Stimulated activated CD4-positive, alpha-beta T cell treated with anti-CD3 and anti-CD28 coated beads, Interleukin-4, amount 100 ng/mL, for 4 hours (primary cell): ENCODE measurements at places on chromosomes 4 and X.

- DNase-seq = no peak
These were observed 3.2 kb downstream of the THAP9 start for GRCh38 chr4:82903737-82904136.

DNA sequence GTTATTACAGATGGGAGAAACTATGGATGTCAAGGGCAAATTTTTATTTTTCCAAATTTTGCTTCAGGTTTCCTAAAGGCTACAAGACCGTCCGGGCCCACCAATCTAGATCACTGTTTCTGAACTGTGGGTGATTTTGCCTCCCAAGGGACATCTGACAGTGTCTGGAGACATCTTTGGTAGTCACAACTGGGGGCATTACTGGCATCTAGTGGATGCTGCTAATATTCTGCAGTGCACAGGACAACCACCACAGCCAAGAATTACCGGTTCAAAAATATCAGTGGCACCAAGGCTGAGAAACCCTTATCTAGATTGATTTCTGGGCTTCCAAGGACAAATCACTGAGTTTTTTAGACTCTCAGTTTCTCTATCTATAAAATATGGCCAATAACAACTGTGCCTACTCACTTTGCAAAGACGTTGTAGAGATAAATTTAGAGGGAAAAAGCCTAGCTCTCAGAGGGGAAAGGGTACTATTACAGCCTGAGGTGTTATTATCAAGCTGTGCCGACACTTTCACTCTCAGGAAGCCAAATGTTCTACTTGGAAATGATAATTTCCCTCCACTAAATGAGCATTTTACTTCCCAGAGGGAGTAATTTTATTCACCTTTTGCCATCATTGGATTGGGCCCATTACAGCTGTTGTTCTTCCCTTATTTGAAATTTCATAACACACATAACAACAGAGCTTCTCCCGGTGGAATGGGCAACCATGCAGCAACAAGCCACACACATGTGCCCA is 442.1 kb downstream of the CENPC start:
- no peak for DNase-seq

- no peak for DNase-seq
These were observed 80.5 kb downstream of the CASP3 start for GRCh38 chr4:184568770-184569169.

GRCh38 chr4:145736241-145736831 is 56.4 kb downstream of the C4orf51 start:
- DNase-seq = no peak

GRCh38 chr4:43071069-43071468 is 178.6 kb downstream of the GRXCR1 start:
- no peak for DNase-seq

GRCh38 chr4:172874944-172875343 is 293.7 kb upstream of the GALNT7 start:
- DNase-seq = no peak

- DNase-seq = no peak
These were observed 18.6 kb upstream of the TEX13B start for GRCh38 chrX:108000751-108001150.

GRCh38 chr4:142243255-142243654 is 602.8 kb downstream of the INPP4B start:
- DNase-seq = no peak

DNA sequence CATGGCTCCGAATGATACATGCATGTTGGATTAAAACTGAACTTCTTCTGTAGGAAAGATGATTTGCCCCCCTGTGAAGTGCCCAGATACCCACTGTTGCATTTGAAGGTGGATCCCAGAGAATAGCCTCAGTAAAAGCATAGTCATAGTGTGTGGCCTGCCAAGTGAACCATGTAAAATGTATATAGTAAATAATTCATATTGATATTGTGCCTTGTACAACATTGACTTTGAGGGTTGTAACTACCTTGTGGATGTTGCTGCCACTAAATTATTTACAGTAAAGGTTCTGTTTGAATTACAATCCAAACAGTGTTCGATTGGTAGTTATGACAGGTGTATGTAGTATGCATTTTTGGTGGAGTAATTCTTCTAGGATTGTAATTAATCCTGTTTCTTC is 19.2 kb downstream of the TMEM131L start:
- DNase-seq = no peak

GRCh38 chr4:151620066-151620465 is 140.7 kb downstream of the GATB start:
- no peak for DNase-seq

- DNase-seq = no peak
These were observed 64.0 kb upstream of the STX18 start for GRCh38 chr4:4605849-4606248.

DNA sequence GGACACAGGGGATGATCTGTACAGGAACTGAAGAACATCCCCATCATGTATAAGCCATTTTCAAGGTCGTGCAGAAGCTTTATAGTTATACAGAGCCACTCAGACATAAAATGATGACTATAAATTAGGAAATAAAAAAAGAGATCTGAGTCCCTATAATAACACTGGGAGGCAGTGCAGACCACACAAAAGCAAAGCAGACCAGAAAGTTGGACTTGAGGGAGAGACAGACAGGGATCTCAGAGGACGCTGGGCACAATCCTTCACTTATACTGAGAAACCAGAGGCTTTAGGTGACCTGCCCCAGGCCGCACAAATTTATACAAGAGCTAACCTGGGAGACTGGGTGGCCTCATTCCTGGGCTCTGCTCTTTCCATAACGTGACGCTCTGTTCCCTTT is 70.5 kb downstream of the HADH start:
- DNase-seq = no peak

- DNase-seq = no peak
These were observed 50.6 kb upstream of the PDE5A start for GRCh38 chr4:119679251-119679650.

DNA sequence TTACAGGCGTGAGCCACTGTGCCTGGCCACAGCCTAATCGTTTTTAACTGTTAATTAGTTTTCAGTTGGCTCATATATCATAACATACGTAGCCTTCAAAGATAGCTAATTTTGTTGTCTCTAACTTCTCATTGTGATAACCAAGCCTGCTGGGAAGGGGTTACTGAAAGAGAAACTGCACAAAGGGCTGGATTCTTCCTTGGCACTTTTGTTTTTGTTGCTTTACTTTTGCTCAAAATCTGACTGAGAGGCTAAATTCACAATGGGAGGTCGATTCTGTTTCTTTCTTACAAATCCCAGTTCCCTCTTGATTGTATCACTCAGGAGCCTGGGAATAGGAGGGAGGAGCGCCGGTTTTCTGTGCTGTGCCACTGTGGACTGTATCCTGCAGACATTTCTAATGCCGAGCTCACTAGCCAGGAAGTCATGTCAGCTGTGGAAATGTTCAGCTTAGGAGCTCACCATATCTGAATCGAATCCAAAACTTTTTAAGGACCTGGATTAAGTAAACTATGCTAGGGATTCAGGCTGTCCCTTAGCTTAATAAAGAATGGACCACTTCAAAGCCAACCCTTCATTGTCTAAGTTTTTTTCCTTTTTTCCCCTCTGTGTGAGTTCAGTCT is 120.5 kb upstream of the FAT1 start:
- DNase-seq = no peak

DNA sequence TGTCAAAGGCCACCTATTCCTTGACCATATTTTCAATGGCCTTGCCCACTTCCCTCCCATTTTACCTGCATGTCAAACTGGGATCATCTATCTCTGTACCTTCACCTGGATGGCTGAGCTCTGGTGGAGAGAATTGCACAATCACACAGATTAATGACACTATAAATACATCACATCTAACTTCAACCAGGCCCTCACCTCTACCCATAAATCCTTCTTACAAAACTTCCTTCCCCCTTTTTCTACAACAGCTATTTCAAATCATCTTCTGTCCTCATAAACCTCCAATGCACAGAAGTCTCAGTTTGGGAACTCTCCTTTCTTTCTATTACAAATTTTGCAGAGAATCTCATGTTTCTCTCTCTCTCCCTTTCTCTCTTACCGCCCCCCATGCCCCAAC is 9.2 kb downstream of the PALLD start:
- no peak for DNase-seq

- DNase-seq = no peak
These were observed 420.4 kb upstream of the CTSO start for GRCh38 chr4:156374069-156374468.

DNA sequence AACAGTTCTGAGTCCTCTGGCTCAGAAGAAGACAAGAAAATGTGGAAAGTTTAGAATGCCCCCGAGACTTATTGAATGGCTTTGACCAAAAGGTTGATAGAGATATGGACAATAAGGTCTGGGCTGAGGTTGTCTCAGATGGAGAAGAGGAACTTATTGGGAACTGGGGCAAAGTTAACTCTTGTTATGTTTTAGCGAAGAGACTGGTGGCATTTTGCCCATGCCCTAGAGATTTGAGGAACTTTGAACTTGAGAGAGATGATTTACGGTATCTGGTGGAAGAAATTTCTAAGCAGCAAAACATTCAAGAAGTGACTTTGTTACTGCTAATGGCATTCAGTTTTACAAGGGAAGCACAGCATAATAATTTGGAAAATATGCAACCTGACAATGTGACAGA is 1549.3 kb upstream of the ADGRL3 start:
- DNase-seq = no peak

DNA sequence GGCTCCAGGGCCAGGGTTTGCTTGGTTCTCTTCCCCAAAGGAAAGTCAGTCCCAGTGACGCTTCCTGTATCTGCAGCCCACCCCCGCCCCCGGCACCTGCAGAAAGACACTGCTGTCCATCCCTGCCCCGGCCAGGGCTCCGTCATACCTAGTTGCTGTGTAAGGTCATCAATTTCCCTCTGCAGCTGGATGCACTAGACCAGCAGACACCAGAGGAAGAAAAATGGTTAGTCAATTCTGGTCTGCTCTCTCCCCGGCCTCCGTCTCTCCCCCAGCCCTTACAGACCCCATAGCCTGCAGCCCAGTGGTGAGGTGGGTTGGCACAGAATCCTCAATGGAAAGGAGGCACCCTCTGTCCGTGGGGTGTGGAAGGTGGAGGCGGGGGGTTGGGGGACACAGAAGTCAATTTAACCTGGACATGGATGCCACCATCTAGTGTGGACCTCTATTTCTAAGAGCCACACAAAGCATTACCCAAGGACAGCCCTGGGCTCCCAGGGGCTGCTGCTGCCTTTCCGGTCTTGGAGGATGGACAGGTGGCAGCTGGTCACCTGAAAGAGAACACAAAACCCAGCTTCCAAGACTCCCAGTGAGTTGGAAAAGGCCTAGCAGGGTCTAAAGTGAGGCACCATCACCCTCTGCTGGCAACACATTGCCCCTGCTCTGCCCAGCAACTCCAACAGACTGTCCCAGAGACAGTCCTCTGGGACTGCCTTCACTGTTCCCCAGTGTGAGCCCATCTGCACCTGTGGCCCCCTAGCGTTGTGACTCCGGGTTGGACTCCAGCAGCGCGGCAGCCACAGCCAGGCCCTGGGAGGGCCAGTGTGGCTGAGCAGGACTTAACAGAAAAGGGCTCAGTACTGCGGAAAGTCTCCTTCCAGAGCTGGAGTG is 40.2 kb upstream of the NHSL2 start:
- no peak for DNase-seq

DNA sequence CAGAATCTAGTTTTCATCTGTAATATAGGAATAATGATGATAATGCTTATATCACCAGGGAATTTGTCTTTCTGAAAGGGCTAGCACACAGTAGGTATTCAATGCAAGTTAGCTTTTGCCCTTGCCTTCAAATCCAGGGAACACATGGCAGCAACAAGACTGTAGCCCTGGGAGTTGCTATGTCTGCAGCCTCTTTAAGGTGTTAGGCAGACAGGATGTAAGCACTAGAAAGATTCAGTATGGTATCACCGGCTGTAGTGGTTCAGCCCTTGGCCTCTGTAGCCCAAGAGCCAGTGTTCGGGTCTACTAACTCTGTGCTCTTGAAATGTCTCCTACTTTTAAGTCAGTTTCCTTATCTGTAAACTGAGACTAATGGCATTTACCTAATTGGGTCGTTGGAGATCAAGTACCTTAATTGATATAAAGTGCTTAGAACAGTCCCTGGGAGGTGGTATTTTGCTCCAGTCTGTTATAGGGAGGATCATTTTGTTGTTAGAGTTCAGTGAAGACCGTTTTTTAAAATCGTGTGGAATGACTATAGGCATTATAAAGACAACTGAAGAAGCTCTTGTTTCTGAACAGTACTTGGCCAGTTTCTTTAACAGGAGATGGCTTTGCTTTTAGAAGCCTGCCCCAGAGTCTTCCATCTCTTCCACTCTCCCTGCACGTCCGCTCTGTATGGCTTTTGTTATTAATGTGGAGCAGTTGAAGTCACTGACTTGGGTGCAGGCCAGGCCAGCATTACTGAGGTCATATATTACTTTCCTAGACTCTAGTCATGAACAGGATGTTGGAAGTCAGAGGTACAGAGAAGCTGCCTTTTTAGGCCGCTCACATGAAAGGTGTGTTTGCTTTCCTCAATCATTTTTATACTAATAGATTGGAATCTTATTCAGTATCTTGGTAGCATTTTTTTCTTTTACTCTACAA is 44.8 kb downstream of the GAB1 start:
- DNase-seq = no peak

DNA sequence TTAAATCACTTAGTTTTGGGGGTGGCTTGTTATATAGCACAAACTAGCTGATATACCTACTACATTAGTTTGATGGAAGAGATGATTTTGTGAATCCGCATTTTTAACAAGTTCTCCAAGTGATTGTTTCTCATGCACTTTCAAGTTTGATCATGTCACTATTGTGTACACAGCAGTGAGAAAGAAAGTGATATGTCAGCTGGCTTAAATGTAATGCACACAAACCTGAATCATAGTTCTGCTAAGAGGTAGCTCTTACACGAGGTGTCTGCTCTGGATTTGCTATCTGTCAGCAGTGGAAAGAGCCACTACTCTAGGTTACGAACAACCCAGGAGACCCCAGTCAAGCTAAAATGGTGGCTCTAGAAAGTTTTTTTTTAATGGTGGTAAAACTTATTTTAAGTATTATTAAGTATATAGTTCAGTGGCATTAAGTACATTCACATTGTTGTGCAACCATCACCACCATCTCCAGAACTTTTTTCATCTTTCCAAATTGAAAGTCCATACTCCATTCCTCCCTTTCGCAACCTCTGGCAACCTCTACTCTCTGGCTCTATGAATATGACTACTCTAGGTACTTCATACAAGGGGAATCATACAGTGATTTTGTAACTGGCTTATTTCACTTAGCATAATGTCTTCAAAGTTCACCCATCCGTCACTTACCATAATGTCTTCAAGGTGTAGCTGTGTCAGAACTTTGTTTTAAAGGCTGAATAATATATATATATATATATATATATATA is 147.3 kb downstream of the HS6ST2 start:
- no peak for DNase-seq

DNA sequence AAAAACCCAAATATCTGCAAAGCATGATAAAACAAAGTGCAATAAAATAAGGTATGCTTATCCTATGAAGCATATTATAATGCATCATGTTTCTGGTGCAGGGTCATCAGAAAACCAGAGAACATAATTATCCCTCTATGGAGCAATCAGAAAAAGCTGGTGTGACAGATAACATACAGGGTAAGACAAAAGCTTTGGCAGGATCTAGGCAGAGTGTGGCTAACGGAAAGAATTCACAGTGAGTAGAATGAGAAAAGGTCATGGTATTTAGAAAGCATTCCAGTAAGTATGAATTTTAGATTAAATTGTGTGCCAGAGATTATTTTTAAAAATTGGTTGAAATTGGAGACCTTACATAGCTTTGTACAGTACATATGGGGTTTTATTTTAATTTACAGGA is 29.0 kb upstream of the UGT2B4 start:
- no peak for DNase-seq
